IPS DF 19.7 (cell line): ENCODE measurements at places on chromosomes 12 and 14.

GRCh38 chr12:94401326-94401725 is 58.3 kb downstream of the CEP83 start:
- DNase-seq, result no peak

GRCh38 chr12:89038831-89039512 is 313.3 kb downstream of the DUSP6 start:
- DNase-seq, result no peak

- DNase-seq, result no peak
These were observed 33.9 kb upstream of the LIMA1 start for GRCh38 chr12:50317203-50317602.

DNA sequence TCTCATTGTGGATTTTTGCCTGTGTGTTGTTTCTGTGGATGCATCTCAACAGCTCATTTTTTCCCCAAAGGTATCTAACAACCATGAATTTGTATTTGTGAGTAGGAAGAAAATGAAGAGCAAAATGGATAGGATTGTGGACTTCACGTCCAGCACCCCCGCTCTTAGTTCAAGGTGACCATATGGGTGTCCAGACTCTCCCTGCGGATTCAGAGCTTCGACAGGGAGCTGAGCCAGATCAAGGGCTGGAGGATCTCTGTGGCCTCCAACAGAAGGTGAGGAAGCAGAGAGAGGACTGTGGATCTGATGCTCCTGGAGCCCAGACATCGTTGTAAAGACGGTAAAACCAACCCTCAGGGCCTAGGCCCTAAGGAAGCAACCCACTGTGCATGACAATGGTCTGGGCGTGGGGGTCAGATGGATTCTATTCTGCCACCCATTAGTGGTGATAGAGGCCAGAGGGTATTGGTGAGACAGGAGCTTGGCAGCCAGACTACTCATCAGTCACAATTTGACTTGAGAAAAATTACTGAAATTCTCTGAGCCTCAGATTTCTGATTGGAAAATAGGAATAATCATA is 659.7 kb upstream of the TMEM132C start:
- no peak for DNase-seq

DNA sequence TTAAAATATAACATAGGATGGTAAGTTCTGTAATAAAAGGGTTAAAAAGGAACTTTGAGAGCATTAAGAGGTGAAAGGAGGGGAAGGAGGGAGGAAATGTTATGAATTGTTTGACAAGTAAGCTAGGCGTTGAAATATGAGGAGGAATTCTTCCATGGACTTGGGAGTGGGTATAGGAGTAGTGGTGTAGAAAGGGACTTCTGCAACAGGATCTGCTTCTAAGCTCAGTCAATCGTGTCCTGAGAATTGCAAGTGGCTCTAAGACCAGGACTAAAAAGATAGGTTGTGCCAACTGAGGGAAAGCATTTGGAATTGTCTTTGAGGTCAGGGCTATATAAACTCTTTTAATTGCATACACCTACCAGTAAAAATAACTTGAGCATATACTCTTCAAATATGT is 74.1 kb upstream of the SLC38A2 start:
- no peak for DNase-seq

GRCh38 chr12:70853326-70853725 is 67.2 kb downstream of the PTPRR start:
- DNase-seq, result no peak

DNA sequence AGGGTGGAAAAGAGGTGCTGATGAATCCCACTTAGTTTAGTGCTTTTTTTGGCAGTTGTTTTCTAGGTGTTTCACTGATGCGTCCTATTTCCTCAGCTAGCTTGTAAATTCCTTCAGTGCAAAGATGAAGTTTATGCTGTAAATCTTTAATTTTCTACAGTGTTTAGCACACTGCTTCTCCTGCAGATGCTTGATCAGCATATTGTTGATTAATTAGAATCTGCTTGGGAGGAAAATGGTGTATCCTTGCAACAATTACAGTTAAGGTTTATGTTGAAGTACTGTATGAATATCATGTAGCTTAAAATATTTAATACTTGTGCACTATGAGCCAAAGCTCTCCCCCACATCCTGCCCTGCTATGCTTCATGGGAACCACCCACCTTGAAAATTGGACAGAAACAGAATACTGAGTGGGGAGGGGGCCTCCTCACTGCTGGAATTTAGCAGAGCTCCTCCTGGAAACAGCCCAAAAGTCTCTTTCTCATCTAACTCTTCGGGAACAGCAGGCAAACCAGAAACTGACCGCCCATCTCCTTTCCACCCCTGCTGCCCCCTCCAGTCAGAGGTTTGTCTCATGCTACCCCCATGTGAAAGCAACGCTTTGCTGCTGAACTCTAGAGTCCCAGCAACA is 20.3 kb upstream of the DHRS4 start:
- DNase-seq, result no peak

DNA sequence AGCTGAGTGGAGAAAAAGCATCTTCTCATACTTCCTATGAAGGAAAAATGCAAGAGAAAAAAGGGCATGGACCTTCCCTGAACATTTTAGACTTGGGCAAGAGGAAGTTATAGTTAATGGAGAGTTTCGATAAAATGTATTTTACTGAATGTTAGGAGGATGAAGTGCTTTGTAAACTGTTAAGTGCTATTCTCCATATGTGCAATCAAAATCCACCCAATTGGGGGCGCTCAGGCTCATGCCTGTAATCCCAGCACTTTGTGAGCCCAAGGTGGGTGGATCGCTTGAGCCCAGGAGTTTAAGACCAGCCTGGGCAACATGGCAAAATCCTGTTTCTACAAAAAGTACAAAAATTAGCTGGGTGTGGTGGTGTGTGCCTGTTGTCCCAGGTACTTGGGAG is 1.9 kb upstream of the CNPY2 start:
- DNase-seq, result no peak

- no peak for DNase-seq
These were observed 15.0 kb downstream of the PAH start for GRCh38 chr12:102902093-102902492.
